ENCODE measurements at places on chromosomes 12 and 14. TPM values are rescaled to one million over a fixed set of nuclear protein-coding genes. Genes with fewer than 3 reads are reported as not detected.

Gene POTEM
- not detected for total RNA-seq

Gene SLCO1B3
- total RNA-seq, result not detected

Gene C12orf54
- total RNA-seq, result not detected

Gene CRACR2A
- 1.8 TPM for total RNA-seq

Gene CSRP2
- total RNA-seq, result 44.8 TPM

Gene ZDHHC22
- not detected for total RNA-seq

Gene GPR135
- total RNA-seq, result 2.8 TPM

Gene MEG3
- 69.5 TPM for total RNA-seq

Gene CACNA1C
- 0.16 TPM for total RNA-seq

Gene RNASE7
- not detected for total RNA-seq

Gene GRIN2B
- not detected for total RNA-seq

Gene MGP
- total RNA-seq, result 10.8 TPM

Gene ATP23
- 11.7 TPM for total RNA-seq

Gene NR4A1
- total RNA-seq, result 3.8 TPM

Gene GLIPR1L1
- not detected for total RNA-seq

Gene TPH2
- total RNA-seq, result not detected

Gene SFSWAP
- 19.4 TPM for total RNA-seq

Gene KCNMB4
- total RNA-seq, result 1.9 TPM

Gene TMX1
- 27.4 TPM for total RNA-seq

Gene ACVR1B
- total RNA-seq, result 8.5 TPM

Gene COCH
- 3.4 TPM for total RNA-seq

Gene PZP
- not detected for total RNA-seq

Gene FLVCR2
- total RNA-seq, result 0.49 TPM

Gene PLEKHD1
- under 0.01 TPM for total RNA-seq

Gene NXPH4
- 1.0 TPM for total RNA-seq

Gene CIROP
- not detected for total RNA-seq

Gene EXOC3L4
- 0.25 TPM for total RNA-seq

Gene EPYC
- not detected for total RNA-seq

Gene ENDOU
- total RNA-seq, result not detected

Gene PLBD1
- 15.7 TPM for total RNA-seq

Gene CLEC4A
- total RNA-seq, result not detected

Gene KRT79
- total RNA-seq, result 0.16 TPM

All from mesangial cell (primary cell).